ENCODE measurements at places on chromosomes 7 and 10.
A peak's percentile ranks its signal among the peaks of the same experiment; 100 is the strongest.

DNA sequence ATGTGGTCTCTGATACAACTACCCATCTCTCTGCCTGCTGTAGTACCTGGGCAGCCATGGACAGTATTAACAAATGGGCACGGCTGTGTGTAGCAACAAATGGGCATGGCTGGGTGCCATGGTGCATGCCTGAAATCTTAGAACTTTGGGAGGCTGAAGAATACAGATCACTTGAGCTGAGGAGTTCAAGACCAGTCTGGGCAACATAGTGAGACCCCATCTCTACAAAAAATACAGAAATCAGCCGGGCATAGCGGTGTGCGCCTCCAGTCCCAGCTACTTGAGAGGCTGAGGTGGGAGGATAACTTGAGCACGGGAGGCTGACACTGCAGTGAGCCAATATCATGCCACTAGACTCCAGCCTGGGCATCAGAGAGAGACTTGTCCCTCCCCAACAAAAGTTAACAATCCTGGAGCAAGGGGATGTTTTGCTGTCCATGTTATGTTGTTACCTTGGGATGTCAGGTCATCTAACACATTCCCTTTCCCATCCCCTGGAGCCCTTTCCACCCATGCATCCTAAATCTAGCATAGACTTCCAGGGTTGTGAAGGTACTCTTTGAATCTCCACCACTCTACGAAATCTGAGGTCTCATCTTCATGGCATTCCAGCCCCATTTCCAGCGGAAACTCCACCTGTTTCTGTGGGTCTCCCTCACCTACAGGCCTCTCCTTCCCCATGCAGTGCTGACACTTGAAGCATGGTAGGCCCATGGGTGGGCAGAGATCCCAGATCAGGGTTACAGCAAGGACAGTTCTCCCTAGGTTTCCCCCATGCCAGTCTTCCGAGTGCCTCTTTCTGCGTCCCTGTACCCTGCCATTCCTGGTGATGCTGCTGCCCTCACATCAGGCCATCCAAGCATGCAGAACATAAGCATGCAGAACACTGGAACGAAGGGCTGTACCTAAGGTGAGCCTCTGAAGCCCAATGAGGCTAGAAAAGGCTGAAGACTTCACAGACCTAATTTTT, 13.1 kb downstream of the FXYD4 start:
- no peak for DNase-seq

DNA sequence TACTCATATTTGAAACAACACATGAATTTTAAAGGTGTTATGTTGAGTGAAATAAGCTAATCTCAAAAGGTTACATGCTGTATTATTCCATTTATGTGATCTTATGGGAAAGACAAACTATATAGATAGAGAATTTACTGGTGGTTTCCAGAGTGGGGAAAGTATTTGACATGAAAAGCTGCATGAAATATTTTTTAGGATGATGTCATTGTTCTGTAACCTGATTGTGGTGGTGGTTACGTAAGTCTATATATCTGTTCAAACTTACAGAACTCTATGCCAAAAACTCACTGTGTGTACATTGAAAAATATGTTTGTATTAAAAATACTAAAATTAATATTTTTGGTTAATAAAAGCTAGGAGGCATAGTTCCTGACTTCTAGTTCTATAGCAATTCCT, 453.0 kb downstream of the SORCS3 start:
- no peak for DNase-seq

GRCh38 chr10:133405844-133406527, 12.0 kb downstream of the MTG1 start:
- no peak for DNase-seq

DNA sequence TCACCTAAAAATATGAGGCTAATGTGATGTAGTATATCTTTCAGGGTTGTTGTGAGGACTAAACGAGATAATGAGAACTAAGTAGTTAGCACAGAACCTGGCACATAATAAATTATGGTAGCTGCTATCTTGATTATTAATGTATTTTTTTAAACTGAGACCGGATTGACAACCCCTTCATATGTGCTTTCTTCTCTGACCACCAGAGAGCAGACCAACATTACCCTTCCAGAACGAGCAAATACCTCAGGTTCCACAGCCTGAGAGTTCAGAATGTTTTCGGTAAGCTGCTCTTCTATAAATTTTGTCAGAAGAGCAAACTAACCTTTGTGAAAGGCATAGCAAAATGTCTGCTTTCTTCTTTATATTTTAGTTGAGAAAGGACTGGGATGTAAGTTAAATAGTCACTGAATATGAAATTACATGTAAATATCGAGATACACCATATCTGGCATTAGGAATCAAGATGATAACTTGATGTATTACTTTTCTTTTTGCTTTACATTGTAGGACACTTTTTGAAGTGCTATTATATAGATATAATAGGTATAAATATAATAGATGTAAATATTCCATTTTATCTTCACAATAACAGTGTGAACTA, 13.6 kb upstream of the BPGM start:
- no peak for DNase-seq

DNA sequence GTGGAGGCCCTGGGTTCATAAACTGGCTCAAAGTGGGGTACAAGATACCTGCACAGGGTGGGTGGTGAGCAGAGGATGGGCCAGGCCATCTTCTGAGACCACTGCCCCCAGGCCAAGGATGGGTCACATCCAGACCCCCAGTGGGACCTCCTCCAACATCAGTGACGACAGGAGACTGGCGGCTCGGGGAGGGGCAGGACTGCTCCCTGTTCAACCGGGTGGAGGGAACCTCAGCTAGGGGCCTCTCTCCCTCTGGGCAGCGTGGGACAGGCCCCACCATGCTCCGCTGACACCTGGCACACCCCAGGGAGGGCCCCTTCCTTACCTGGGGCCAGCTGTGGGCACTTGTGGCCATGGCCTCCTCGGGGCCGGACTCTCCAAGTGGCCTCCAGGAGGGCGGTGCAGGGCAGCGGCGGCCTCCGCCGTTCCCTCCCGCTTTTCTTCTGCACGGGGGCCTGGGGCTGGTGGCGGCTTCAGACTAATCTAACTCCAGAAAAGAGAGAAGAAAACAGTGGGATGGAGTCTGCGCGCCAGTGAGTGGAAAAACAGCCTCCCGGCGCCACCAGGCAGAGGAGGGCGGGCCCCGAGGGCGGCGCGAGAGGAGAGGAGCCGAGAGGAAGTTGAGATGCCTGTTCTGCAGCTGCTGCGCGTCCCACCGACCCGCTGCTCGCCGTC, at the start of gene CALHM2:
TSS of gene CALHM2 (minus strand) at position 540 of the 675 bp plus-strand sequence. CDS start 2,429 bp downstream, outside the sequence.
- DNase-seq, result peak; percentile 82

DNA sequence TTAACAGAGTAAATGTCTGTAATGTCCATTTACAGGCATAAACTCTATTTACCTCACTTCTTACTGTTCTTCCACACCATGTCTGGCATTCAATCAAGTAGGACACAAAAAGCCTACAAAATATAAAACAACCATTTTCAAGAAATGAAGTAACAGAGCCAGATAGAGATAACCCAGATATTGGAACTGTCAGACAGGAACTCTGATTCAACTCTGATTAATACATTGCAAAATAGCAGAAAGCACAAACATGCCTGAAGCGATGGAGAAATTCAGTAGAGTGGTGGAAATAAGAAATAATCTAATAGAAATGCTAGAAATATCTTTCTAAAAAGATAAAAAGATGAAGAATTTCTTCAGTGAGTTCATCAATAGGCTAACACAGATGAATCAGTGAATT, 964.4 kb downstream of the PCDH15 start:
- DNase-seq, result no peak

DNA sequence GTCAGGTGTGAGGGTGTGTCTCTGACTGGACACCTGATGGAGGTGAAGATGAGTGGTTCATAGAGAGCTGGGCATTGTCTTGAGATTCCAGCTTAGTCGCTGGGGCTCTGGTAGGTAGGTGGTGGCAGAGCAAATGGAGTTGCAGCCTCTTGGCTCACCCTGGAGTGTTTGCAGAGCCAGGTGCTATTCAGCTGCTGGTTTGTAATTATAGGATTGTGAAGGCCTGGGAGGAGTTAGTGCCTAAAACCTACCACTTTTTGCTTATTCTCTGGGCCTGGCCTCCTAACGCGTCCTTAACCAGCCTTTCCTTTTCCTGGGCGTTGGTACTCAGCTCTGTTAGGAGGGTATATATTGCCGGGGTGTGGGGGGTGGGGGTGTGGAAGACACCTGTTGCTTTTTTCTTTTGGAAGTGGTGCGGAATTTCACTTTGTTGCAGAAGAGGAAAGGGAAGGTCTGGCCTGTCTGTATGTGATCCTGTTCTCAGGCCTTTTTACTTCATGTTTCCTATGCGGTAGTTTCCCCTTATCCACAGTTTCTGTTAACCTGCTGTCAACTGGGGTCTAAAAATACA, 3.2 kb downstream of the PPRC1 start:
- DNase-seq, result no peak

DNA sequence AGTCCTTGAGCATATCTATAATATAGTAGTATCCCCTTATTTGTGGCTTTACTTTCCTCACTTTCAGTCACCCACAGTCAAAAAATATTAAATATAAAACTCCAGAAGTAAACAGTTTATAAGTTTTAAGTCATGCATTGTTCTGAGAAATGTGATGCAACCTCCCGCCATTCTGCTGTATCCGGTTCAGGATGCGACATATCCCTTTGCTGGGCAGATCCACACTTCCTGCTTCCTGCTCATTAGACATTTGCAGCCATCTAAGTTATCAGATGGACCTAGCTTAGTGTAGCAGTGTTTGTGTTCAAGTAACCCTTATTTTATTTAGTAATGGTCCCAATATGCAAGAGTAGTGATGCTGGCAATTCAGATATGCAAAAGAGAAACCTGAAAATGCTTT, 38.9 kb upstream of the BMS1 start:
- DNase-seq, result no peak

- DNase-seq, result no peak
These were observed 11.2 kb downstream of the SMKR1 start for GRCh38 chr7:129513546-129513945.

DNA sequence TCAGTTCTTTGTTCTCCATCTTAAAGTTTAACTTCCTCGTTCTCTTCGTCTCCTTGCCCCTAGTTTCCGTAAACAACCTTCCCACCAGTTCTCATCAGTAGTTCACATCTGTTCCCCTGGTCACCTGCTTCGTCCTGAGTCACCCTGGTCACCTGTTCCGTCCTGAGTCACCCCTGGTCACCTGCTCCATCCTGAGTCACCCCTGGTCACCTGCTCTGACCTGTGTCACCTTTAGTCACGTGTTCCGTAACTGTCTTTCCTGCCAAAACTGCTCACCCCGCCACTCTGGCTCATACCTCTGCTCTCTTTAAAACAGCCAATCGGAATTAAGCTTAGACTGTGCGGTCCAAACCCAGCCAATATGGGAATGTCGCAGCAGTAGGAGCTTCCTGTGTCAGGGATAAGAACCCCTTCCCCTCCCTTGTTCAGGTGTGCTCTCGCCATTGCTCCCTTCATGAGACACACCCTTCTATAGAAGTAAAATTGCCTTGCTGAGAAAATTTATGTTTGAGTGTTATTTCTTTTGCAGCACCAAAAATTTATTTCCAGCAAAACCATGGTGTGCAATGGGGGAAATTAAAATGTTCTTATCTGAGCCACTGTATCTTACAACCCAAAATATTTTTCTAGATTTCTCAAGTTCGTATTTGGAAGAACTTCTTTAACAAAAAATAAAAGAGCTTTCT, 112.2 kb downstream of the VIM start:
- no peak for DNase-seq

- DNase-seq, result no peak
These were observed 60.9 kb downstream of the SPOCK2 start for GRCh38 chr10:72027498-72027897.

GRCh38 chr10:59698326-59698725, 11.3 kb downstream of the SLC16A9 start:
- no peak for DNase-seq

DNA sequence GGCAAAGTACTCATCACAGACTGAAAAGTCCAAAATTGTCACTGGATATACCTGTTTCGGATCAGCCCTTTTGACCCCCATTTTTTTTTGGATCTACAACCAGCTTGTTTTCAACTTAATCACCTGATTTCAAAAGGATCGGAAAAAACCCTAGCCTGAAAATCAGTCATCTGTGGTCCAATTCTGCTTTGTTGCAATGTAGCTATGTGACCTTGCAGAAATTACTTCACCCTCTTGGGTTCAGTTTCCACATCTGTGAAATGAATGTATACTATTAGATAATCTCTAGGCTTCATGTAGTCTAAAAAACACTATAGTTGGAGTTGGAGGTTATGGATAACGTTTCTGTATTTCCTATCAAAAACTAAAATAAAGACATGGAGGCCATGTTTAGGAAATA, 37.1 kb downstream of the STEAP4 start:
- DNase-seq, result no peak

GRCh38 chr10:62728479-62728878, 76.0 kb upstream of the ADO start:
- DNase-seq, result no peak

DNA sequence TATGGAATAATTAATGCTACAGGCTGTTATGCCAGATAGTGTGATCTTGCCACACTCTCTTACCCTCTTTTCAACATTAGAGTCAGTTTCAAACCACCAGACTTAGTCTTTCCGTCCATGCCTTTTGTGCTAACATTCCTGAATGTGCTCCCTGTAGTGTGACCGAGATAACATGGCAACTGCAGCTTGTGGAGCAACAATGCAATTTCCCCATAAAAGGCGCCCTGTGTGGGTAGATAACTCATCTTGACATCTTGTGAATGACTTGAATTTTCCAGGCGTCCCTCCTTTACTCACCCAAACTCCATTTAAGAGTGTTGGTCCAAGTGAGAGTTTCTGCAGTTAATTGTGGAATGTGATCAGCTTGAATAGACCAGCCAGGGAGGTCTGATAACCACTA, 99.6 kb downstream of the DNAH11 start:
- no peak for DNase-seq

DNA sequence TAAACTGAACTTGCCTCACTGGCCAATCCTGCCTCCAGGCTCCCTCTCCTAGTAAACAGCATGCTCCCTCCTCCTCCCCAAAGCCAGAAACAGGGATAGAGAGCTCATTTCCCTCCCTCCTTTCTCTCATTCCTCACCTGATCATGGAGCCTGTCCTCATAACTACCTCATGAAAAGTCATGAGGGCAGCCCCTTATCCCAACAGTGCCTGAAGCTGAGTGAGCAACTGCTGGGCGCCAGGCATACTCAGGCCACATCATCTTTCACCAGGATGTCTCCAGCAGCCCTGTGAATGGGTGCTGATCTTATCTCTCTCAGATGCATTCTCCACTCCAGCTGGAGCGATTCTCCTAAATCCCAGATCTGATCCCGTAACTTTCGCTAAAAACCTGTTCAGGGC, 307.2 kb downstream of the PRPF18 start:
- DNase-seq, result no peak

DNA sequence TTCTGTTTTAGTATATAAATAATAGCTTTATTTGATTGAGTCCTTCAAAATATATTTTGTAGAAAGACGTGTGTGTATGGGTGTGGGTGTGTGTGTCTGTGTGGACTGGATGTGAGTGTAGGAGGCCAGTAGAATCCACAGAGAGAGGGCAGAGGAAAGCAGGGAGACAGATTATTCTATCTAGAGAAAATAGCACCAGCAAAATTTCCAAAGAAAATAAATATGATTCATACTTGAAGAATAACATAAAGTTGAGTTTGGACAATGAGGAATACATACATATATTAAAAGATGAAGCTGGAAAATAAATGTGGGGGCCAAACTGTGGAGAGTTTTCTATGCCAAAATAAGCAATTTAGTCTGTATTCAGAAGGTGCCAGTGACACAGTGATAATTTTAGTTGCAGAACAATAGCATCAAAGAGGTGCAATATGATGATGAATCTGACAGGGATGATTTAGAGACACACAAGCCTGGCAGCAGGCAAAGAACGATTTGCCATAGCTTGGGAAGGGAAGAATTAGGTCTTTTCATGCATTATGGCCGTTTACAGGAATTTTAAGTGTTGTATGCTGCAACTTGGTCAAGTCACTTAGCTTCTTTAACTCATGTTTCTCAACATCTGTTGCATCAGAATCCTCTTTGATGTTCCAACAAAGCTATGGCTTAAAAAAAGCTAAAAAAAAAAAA, 121.3 kb downstream of the SEMA3A start:
- no peak for DNase-seq
